Articular chondrocyte of knee joint (primary cell): ENCODE measurements at places on chromosomes 5 and 9. TPM values are rescaled to one million over a fixed set of nuclear protein-coding genes. Genes with fewer than 3 reads are reported as not detected.

The RABGAP1 gene
- total RNA-seq = 105 and 121 TPM in 2 replicates

The MLANA gene
- not detected in 2 replicates for total RNA-seq

The ANKRD34B gene
- not detected in 2 replicates for total RNA-seq

The OR13F1 gene
- total RNA-seq = not detected in 2 replicates

The CDX1 gene
- total RNA-seq = 0.22 TPM in 1 of 2 replicates, not detected in the other
